Fibroblast of skin of left biceps (primary cell): ENCODE measurements at places on chromosomes 12 and 14.

DNA sequence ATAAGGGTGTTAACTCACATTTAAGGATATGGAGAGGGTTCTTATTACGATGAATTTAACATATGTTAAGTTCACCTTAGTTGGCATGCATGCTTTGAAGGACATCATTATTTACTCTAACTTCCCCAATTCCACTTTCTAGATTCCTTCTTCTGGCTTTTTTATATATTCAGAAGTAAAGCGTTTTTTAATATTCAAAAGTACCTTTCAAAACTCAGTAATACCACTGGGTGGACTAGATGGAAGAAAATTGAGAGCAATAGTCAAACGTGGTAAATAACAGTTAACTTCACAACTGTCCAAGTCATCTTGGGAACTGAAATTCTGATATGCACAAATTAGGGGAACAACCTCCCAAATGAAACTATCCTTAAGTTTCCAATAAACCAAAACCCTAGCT, 9.1 kb downstream of the SINHCAF start:
- DNase-seq, result no peak

DNA sequence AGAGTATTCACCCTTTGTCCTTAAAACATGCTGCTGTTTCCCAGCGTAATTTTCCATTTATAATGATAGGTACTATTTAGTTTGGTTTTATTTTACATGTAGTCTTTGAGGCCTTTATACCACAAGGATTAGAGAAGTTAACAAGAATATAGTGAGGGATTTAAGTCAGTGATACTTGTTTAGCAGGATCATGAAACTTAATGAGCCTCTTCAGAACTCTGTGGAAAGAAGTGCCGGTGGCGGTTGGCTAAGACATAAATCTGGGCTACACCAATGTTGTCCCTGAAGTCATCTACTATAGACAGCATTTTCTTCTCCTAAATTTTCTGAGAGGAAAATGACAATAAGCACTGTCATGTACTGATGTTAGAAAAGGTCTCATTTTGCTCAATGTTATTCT, 1226.0 kb upstream of the SEL1L start:
- no peak for DNase-seq

DNA sequence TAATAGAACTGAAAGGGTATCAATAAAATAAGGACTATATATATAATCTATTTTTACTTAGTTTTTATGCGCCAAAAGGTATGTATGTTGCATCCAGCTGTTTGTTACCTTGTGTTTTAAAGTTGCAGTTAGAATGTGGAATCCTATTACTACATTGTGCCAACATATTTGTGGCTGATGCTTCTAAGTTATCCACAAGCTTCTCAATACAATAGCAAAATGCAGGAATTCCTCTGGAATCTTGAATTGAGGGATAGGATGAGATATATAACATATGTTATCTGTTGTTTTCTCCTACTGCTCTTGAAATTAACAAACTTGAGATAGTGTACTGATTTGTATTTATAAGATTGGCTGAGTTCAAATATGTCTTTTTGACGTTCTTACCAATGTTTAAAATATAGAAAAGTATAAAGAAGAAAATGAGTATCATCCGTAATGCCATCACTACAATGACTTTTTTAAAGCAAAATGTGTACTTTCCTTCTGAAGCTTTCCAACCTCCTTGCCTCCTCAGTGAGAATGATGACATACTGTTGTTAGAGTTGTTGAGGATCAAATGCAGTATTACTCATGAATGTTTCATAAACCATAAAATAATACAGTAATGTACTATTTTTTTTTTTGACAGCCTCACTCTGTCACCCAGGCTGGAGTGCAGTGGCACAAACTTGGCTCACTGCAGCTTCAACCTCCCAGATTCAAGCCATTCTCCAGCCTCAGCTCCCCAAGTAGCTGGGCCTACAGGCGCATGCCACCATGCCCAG, 6.6 kb downstream of the RAP1B start:
- peak; percentile 49 for DNase-seq

- DNase-seq, result no peak
Observed at GRCh38 chr14:56374421-56374820, 205.2 kb upstream of the TMEM260 start.

- no peak for DNase-seq
Observed at GRCh38 chr12:12723681-12724420, 6.7 kb downstream of the CDKN1B start.

DNA sequence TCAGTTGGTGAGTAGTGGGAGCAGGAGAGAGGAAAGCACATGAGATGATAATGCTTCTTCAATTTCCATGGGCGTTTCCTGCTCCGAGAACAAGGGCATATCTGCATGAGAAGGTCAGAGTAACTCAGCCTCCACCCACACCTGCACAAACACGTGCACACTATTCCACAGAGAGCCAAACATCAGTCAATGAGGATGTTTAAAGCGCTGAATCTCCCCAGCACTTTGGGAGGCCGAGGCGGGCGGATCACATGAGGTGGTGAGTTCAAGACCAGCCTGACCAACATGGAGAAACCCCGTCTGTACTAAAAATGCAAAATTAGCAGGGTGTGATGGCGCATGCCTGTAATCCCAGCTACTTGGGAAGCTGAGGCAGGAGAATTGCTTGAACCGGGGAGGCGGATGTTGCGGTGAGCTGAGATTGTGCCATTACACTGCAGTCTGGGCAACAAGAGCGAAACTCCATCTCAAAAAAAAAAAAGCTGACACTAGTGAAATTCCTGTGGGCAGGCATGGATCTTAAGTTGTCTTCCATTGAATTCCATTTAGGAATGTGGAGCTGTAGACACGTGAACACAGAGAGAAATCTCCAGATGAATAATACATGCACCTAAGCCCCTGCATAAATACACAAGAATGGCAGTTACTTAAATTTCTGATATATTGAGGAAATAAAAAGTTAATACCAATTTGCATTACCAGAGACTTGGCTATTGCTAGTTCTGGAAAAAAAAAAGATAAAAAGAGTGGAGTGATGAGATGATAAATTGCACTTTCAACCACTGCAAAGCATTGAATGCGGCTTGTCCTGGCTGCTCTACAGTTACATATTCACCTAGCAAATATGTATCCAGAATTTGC, 1097.4 kb upstream of the TMEM132C start:
- DNase-seq, result peak; percentile 89

GRCh38 chr12:53383258-53383657, 3.3 kb downstream of the SP1 start:
- DNase-seq, result no peak

DNA sequence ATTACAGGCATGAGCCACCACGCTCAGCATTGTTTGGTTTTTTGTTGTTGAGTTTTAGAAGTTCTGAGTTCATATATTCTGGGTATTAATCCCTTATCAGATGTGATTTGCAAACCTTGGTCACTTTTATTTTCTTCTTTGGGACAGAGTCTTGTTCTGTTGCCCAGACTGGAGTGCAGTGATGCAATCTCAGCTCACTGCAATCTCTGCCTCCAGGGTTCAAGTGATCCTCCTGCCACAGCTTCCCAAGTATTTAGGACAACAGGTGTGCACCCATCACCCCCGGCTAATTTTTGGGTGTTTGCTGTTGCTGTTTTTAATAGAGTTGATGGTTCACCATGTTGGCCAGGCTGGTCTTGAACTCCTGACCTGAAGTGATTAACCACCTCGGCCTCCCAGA, 11.8 kb downstream of the USP30 start:
- DNase-seq, result no peak

GRCh38 chr12:2543801-2544200, 251.0 kb upstream of the FKBP4 start:
- DNase-seq, result no peak

- no peak for DNase-seq
Observed at GRCh38 chr12:70271025-70271424, 27.8 kb downstream of the CNOT2 start.

DNA sequence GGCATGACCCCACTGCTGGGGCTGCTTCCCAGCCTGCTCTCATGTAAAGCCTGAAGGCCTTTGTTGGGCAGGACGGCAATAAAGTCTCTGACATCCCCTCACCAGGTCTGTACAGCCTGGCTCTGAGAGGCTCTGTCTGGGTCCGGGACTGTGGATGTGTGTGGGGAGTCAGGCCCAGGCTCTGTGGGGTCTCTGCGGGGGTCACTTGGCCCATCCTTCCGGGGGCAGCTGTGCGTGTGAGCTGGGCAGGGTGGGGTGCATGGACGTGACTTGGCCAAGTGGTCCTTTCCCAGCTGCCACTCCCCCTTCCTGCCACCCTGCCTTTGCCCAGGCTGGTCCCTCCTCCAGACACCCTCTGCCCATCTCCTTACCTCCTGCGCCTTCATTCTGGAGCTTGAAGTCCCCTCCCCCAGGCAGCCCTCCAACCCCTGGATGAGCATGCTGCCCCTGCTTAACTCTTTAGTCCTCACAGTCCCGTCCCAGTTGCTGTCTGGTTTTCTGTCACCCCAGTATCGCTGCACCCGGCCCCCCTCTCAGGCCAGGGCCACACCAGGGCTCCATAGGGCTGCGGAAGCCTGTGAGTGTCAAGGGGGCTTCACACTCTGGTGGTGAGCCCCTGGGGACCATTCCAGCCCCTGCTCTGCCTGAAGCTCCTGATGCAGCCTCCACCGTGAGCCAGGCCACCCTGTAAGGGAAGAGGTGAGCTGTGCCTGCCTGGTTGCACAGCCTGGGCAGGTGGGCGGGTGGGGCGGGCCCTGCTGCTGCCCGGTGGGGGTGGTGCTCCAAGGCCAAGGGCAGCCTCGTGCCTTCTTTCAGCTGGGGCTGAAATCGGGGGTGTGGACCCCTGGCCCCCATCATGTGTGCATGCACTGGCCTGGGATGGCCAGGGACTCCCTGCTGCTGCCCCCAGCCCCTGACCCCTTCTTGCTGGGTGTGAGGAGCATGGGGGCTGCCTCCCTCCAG, 25.5 kb upstream of the KIF26A start:
- no peak for DNase-seq

DNA sequence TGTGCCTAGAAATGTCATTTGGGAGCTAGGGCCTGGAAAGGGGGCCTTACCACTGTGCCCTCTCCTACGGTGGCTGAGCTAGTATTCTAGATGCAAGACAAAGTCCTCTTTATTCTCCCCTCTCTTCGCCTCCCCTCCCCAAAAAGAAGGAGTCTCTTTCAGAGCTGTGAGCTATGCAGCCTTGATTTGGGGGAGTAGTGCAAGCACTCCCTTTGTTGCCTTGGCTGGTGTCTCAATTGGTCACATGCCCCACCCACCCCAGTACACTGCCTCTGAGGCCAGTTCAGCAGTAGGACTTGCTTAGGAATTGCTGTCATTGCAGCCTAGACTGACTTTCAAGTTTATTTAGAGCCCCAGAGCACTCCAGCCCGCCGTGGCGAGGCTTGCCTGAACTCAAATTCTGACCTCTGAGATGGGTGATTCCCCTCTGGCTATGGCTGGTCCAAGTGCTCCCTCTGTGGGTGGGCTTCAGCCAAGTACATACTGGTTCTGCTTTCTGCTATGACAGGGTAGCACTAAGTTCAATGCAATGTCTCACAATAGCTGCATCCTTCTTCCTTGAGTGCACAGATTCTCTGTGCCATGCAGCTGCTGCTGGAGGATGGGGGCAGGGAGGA, 37.0 kb upstream of the FBXO33 start:
- no peak for DNase-seq

DNA sequence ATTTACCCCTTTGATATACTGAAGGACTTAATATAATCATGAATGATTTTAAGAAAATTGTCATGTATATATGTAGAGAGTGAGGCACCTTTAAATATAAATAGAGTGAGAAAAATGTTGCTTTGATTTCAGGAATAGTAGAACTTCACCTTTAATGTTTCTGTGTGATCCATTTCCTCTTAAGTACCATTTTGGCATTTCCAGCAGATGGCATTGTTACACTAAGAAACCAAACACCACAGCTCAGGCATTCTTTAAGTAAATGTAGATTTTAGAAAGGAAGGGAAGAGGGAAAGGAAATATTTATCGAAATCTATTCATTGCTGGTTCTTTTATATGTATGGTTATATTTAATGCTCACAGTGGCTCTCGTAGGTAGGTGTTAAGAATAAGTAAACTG, 556.7 kb upstream of the FBXO33 start:
- DNase-seq, result no peak

GRCh38 chr12:20852649-20853048, 42.1 kb downstream of the SLCO1B3 start:
- no peak for DNase-seq

DNA sequence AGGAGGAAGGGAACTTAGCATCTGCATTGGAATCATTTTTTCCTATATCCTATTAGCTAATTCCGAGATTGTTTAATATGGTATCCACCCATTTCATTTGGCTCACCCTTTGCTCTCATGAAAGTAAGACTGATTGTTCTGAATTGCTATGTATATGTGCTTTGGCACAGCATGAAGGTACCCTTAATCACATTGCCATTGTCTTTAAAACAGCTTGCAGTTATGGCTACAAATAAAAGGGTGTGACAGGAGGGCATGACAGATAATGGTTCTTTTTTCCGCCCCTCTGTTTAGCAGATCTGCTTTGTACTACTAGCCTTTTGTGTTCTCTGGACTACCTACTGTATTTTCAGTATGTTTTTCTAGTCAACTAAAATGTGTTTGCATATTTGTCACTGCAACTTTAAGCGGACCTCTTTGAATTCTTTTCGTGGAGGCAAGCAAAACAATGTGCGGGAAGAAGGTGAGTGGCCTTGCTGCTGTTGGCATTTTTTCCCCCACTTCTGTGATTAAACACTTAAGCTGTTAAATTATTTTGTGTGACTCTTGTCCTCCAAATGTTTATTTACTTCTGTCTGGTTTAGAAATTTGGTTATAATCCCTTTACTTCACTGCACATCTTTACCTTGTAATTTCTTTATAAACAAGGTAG, 35.8 kb downstream of the FBXO34 start:
- DNase-seq, result no peak

- no peak for DNase-seq
Observed at GRCh38 chr12:538731-539539, 79.2 kb downstream of the B4GALNT3 start.

DNA sequence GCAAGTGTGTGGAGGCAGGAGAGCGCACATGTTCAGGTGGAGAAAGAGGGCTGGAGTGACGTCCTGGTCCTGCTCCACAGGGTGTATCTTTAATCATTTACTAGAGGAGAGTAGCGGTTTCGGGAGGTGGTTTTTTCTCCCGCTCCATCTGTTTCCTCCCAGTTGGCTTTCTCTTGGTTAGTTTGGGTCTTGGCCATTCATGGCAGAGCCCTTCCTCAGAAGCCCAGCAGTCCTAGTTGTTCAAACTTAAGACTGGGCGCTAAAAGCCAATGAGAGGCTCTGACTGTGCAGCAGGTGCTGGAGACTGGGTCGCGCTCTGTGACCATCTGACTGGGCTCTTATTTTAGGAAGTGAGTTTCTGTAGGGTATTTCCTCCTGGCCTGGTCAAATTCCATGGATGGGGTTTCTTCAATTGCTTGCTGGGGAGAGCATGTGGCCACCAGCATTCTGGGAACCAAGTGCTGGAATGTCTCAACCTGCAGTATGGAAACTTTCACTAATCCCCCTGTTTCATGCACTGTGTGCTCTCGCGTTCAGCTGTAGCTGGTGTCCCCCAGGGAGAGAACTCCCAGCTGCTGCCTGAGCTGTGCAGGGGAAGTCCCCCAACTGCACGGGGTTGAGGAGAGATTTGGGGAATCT, 27.4 kb upstream of the TSPAN9 start:
- no peak for DNase-seq

- no peak for DNase-seq
Observed at GRCh38 chr14:85042301-85042700, 487.6 kb upstream of the FLRT2 start.
